Stromal cell of bone marrow (primary cell): ENCODE measurements at places on chromosomes 7 and 10.

DNA sequence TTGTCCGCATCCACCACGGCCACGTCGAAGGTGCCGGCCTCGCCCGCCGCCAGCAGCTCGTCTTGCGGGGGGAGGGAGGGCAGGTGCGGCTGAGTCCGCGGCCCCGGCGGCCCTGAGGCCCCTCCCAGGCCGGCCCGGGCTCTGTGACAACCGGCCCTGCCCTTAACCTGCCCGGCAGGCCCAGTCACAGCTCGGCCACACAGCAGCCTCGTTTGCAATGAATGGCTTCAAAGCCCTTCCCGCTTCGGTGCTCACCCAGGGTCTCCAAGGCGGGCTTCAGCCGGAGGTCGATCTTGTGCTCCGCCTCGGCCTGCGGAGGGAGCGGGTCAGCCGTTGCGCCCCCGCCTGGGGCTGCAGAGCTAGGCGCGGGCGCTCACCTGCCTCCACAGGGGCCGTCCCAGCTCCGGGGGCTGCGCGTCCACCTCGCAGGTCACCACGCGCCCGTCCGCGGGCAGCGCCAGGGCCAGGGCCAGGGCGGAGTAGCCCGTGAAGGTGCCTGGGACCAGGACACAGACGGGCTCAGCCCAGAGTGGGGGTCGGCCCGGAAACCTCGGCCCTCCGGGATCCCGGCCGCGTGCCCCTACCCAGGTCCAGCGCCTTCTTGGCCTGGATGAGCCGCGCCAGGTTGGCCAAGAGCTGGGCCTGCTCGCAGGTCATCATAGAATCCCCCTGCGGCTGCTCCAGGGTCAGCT, 928 bp downstream of the COMTD1 start:
- DNase-seq: no peak

GRCh38 chr7:116071629-116072028, 41.1 kb upstream of the TFEC start:
- DNase-seq: no peak

GRCh38 chr10:14382531-14382930, 51.8 kb upstream of the FRMD4A start:
- no peak for DNase-seq

DNA sequence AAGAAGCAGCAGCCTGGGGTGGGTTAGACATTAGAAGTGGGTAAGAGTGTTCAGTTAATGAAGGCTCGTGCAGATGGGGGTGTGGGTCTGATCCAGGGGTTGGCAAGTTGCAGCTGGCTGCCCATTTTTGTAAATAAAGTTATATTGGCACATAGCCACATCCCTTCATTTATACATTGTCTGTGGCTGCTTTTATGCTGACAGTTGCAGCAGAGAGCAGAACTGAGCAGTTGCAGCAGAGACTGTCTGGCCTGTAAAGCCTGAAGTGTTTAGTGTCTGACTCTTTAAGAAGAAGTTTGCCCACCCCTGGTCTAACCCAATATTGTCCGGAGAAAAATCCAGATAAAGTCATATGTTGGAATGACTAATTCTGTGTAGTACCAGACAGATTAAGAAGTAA, 38.1 kb downstream of the GLRX3 start:
- no peak for DNase-seq

DNA sequence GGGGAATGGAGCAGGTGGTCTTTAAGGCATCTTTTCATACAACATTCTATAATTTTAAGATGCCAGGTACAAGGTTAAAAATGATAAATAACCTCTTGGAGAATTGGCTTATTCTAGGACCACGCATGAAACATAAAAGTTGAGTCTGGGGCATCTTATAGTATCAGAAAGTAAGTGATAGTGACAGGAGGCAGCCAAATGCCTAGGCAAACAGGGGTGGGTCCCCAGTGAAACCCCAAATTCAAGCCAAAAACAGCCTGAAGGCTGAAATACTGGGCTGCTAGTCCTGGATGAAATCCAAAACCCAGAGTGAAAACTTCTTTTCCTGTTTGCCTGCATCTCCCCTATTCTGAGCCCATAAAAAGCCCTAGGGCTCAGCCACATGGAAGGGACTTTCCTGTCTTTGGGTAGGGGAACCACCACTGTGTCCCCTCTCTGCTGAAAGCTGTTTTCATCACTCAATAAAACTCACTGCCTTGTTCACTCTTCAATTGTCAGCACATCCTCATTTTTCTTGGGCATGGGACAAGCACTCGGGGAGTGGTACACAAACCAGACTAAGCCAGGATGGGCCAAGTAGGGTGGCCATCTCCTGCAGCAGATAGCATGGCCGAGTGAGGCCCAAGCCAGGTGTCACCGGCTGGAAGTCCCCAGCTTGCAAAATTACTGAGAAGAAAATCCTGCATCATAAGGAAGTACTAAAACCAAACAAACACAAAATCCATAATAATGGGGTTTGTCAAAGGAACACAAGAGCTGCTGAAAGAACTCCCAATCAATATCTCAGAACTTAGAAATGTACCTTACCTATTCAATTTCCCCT, 241.6 kb upstream of the GALNT17 start:
- DNase-seq: no peak

- DNase-seq: no peak
Observed at GRCh38 chr10:132184816-132185593, 1.7 kb upstream of the DPYSL4 start.

- DNase-seq: no peak
Observed at GRCh38 chr7:107034553-107034952, 10.0 kb upstream of the PRKAR2B start.

DNA sequence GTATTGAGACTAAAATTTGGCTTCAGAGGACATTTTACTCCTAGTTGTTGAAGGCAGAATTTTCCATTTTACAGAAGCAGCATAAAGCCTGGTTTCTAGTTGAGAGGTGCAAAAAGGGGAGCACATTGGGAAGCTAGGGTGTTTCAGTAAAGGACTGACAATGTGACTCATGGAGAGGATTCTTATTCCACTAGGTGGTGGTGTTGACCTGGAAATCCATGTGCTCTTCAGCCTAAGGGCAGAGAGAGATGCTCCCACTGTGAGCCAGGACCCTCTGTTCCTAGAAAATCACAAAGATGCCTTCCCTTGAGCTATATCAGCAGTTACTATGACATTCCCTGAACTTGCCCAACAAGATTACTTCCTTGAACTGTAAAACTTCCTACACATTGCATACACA, 687.8 kb downstream of the IPMK start:
- peak; percentile 13 for DNase-seq

DNA sequence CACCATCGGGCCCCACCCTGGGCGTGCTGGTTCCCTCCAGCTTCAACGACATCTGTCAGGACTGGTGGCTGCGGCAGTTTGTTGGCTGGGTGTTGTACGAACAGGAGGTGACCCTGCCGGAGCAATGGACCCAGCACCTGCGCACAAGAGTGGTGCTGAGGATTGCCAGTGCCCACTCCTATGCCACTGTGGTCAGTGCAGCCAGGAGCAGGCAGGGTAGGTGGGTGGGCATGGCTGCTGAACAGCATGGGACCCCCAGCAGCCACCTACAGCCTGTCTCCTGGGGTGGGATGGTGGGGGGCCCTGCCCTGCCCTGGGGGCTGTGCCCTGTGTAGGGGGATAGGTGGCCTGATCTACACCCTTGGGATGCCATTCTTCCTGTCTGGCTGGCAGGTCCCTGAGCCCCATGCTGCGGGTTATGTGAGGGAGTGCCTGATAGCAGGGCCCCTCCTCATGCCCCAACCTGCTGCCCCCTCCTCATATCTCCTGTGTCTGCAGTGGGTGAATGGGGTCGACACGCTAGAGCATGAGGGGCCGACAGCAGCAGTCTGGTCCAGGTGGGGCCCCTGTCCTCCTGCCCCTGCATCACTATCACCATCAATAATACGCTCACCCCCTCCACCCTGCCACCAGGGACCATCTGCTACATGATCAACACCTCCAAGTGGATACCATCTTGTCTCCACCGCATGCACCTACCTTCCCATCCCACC, 56.9 kb downstream of the ZNF727 start:
- no peak for DNase-seq

DNA sequence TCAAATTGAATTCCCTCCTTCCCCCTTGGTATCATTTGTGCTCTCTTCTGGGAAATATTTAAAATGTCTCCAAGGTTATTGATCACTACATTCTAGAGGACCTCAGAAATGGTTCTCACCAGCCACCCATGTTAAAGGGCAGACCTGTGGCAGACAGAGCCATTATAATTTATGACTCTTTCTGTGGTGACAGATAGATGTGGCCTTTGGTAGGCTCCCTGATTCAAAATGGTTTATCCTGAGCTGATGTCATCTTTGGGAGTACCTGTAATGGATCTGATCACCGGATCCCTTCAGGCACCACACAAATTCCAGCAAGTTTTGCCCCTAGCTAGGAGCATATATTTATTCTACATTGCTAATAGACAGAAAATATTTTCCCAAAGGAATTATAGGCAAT, 267.5 kb downstream of the SDK1 start:
- DNase-seq: no peak

- peak; percentile 85 for DNase-seq
Observed at GRCh38 chr7:78020136-78020873, 221.7 kb downstream of the PHTF2 start.

- DNase-seq: no peak
Observed at GRCh38 chr10:119541046-119541445, 1.5 kb downstream of the RGS10 start.

DNA sequence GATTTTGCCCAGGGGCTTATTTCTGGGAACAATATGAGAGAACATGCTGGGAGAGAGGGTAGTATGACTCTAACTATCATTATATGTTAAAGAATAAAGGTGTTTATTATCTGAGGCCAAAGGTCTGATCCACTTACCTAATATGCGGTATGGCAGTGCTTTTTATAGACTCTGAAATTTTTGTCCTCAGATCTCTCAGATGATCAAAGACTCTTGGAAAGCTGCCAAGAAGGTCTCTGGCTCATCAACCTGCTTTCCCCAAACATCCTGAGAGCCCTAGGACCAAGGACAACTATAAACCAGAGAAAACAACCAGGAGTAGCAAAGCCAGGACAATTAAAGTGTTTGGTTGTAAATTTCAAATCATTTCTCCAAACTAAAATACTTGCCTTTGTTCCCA, 255.7 kb upstream of the LRRN3 start:
- no peak for DNase-seq

GRCh38 chr7:27739301-27739908, 557 bp upstream of the TAX1BP1 start:
- DNase-seq: no peak

DNA sequence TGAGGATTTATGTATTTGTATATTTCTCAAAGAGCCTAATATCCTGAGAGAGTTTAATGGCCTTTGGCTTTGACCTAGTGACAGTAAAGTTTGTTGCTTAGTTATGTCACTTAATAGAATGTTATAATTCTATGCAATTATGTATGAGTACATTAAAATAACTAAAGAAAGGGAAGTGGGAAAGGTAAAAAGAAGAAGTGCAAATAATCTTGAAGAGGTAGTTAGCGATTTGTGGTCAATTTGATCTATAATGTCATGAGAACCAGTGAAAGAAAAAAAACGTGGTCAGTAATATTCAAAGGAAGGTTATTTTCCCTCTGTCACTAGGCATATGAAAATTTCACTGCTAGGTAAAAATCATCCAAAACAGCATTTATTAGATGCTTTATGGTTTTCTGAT, 143.4 kb upstream of the LSM8 start:
- DNase-seq: no peak

DNA sequence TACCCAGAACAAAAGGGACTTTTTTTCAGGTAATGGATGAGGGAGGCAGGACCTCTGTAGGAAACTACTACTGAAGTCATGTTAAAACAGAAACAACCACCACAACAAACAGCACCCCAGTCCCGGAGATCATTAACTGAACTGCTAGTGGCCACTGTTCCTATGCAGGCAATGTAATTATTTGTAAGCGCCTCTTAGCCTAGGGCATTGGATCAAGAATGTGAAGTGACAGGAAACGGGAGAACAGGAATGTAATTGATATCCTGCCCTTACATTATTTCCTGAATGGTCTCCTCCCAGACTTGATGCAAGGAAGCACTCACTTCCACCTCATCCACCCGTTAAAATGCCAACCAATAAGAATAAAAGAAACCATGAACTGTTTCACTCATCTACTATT, 16.7 kb upstream of the GAD2 start:
- no peak for DNase-seq

DNA sequence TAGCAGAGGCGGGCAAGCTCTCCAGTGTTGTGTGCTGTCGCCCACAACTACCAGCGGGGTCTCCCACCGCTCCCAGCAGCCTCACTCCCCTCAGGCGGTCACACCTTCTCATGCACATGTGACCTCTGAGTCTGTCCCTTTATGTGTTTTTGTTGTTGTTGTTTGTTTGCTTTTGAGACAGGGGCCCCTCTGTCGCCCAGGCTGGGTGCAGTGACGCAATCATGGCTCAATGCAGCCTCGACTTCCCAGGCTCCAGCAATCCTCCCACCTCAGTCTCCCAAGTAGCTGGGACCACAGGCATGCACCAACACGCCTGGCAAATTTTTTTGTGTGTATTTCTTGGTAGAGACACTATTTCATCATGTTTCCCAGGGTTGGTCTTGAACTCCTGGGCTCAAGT, 1.5 kb downstream of the CPSF4 start:
- DNase-seq: no peak

- no peak for DNase-seq
Observed at GRCh38 chr7:105187302-105188169, 173.5 kb downstream of the KMT2E start.

GRCh38 chr7:106618480-106618879, 42.5 kb downstream of the CCDC71L start:
- DNase-seq: peak; percentile 33

GRCh38 chr7:96314402-96315124, 7.3 kb downstream of the SLC25A13 start:
- no peak for DNase-seq

- DNase-seq: no peak
Observed at GRCh38 chr10:62732841-62733653, 71.5 kb upstream of the ADO start.

DNA sequence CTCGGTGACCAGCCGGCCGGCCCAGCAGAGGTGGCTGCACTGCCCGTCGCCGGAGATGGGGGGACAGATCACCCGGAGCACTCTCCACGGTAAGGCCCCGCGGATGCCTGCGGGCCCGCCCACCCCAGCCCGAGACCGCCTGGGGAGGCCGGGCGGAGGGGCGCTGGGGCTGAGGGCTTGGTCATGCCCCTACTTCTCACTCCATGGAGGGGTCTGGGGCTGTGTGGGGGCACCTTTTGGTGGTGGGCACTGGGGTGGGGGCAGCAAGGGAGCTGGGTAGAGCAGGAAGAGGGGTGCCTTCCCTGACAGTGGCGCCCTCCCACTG, 61.8 kb downstream of the NEURL1 start:
- DNase-seq: no peak

GRCh38 chr10:125626671-125627070, 56.3 kb downstream of the TEX36 start:
- no peak for DNase-seq

DNA sequence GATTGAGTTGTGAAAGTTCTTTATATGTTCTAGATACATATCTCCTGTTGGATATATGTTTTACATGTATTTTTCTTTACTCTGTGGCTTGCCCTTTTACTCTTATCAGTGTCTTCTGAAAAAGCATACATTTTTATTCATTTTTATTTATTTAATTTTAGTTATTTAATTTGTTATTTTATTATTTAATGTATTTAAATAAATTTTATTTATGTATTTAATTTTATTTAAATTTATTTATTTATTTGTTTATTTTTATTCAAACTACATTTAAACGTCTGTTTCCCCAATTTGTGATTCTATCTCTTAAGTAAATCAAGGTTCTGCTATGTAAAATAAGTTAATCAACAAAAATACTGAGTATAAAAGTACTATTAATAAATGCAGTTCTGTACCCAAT, 279.1 kb upstream of the AKR1E2 start:
- DNase-seq: no peak

- DNase-seq: no peak
Observed at GRCh38 chr10:88810196-88810961, 7.8 kb downstream of the LIPM start.

GRCh38 chr10:21532694-21533466, 1.2 kb upstream of the MLLT10 start:
- no peak for DNase-seq
